ENCODE measurements at places on chromosomes 7 and 10. TPM values are rescaled to one million over a fixed set of nuclear protein-coding genes. Genes with fewer than 3 reads are reported as not detected.

The OPN4 gene
- total RNA-seq = not detected

The CWF19L1 gene
- 32.1 TPM for total RNA-seq

The MYL10 gene
- total RNA-seq = not detected

The CALD1 gene
- total RNA-seq = 139 TPM

The OR2A12 gene
- total RNA-seq = not detected

The KIAA1549 gene
- 15.4 TPM for total RNA-seq

The ACHE gene
- 71.4 TPM for total RNA-seq

The CCZ1B gene
- total RNA-seq = 85.2 TPM

The SLC16A9 gene
- total RNA-seq = 52.1 TPM

The TMEM213 gene
- total RNA-seq = not detected

The NRCAM gene
- total RNA-seq = 198 TPM

The CREB5 gene
- total RNA-seq = 34.3 TPM

The HOGA1 gene
- total RNA-seq = 3.1 TPM

The FAM241B gene
- total RNA-seq = 5.1 TPM

The SYT15 gene
- total RNA-seq = 4.5 TPM

The MEOX2 gene
- total RNA-seq = 21.3 TPM

The ARMC3 gene
- total RNA-seq = 7.0 TPM

The TDRD1 gene
- 1.1 TPM for total RNA-seq
